ENCODE measurements at places on chromosomes 2 and 18.

- DNase-seq = peak; percentile 43
Measured at GRCh38 chr2:236679884-236680860, 110.5 kb downstream of the ACKR3 start.

- DNase-seq = no peak
Measured at GRCh38 chr18:43877616-43878321, 600.5 kb upstream of the SYT4 start.

- no peak for DNase-seq
Measured at GRCh38 chr18:67735506-67735905, 219.0 kb upstream of the DSEL start.

DNA sequence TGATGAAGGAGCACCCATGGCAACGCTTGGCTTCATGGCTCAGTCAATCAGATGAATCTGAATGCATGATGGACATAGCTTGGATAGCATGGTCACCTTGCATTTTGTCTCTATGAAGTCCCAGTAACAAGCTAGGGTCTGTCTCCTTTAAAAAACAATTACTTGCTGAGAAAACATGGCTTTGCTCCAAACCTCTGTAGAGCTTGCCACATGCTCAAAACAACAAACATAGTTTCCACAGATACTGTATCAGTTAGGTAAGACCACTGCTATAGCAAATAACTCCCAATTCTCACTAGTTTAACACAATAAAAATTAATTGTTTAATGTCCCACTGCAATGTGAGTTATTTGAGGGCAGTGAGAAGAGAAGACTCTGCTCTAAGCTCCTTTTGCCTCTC lies 401.0 kb downstream of the IRS1 start:
- peak; percentile 39 for DNase-seq

GRCh38 chr2:221571551-221572218 lies 419 bp downstream of the EPHA4 start:
- peak; percentile 47 for DNase-seq

- no peak for DNase-seq
Measured at GRCh38 chr2:6787376-6787775, 78.3 kb downstream of the CMPK2 start.

GRCh38 chr2:121064186-121064585 lies 220.8 kb downstream of the TFCP2L1 start:
- DNase-seq = no peak

DNA sequence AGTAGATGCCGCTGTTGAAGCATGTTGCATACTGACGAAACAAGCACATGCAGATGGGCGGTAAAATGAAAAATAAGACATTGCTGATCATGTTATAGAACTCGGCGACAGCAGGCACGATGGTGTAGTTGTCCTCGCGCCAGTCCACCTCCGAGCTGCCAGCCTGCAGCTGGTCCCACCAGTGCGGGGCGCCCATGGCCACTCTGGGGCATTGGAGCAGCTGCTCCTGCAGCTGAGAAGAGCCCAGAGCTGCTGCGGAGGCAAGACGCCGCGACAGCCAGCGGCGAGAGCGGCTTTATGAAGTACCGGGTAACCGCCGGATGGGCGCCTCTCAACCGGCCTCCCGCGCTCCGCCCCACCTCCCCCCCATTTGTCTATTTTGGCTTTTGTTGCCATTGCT lies 32.6 kb upstream of the ADAM23 start:
- no peak for DNase-seq

DNA sequence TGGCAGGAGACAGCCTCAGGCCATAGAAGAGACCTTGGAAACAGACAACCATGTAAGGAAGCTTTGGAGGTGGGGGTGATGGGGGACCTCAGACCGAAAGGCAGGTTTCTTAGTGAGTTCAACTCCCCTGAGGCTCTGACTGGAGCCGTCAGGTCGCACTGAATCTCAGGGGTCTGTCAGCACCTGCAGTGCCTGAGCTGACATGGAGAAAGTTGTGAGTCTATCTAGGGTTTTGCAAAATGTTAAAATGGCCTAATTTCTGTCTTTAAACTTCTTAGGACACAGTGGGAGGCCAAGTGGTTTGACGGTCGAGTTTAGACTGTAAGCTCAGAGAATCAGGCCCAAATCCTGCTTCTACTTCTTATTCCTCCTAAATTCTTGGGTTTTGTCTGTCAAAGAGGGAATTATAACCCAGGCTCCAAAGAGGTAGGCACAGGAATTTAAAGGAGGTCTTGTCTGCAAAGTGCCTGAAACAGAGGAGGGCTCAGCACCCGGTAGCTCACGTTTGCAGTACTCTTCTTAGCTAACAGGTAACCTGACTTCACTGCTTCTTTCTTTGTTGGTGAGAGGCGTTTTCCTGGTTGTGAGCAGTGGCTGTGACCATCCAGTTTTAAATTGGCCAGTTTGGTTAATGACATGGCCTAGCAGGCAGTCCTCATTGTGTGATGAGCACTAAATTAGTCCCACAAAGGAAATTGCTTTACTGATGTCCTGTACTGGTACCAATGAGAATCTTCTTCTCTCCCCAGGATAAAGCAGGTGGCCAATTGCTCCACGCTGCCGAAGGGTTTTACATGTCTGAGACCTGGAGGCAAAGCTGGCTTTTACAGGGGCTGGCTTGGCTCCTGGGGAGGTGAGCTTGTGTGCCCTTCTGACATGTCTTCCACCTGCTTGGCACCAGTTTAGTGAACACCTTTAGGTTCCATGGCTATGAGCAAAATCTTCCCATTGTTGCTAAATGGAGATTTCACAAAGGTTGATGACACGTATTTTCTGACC lies 95.7 kb downstream of the MYCN start:
- DNase-seq = no peak

GRCh38 chr18:23645568-23646175 lies 17.0 kb downstream of the ANKRD29 start:
- DNase-seq = peak; percentile 27

DNA sequence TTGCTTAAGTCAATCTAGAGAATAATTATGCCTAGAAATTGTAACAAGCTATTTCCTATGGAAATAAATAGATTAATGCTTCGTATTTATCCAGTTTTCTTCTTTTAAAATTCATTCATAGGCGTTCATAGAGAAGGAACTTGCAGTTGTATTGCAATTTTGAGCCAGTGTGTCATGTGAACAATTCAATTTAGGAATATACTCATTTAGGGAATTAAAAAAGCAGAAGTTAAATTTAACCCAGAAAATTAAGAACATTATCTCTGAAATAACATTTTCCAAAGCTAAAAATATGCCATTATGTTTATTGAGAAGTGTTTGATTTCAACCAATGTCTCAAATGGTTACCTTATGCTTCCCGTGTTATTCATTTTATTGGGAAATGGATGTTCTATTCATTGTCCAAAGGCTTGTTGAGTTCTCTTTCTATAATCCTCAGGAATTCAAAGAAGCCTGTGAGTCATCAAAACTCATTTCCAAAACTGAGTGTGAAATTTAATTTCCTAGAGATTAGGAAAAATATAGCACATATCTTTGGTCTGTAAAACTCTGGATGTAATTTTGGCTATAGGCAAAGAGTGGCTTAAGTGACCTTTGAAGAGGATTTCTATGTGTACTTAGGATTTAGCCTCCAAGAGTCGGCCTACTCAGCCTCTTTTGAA lies 99.7 kb downstream of the SLC8A1 start:
- peak; percentile 53 for DNase-seq

- peak; percentile 96 for DNase-seq
Measured at GRCh38 chr2:63788071-63788470, 53.6 kb upstream of the UGP2 start.

DNA sequence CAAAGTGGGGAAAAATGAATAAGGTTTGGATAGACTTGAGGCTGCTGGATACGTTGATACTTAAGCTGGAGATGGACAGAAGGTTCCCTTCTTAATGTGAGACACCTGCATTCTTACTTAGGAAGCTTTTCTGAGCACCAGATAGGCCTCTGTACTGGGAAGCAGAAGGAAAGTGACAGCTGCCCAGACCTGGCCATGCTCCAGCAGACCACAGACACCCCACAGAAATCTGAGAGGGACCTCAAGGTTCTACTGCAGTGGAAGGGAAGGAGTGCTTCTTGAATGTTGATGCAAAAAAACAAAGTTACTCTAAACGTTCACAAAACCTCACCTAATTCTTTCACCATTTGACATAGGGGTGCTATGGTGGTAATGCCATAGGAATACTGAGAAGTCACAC lies 642.1 kb upstream of the ID2 start:
- DNase-seq = no peak

GRCh38 chr2:238818561-238818960 lies 29.3 kb upstream of the TWIST2 start:
- peak; percentile 27 for DNase-seq
